HS-5 (cell line): ENCODE measurements at places on chromosomes 2 and 18.
A peak's percentile ranks its signal among the peaks of the same experiment; 100 is the strongest.

DNA sequence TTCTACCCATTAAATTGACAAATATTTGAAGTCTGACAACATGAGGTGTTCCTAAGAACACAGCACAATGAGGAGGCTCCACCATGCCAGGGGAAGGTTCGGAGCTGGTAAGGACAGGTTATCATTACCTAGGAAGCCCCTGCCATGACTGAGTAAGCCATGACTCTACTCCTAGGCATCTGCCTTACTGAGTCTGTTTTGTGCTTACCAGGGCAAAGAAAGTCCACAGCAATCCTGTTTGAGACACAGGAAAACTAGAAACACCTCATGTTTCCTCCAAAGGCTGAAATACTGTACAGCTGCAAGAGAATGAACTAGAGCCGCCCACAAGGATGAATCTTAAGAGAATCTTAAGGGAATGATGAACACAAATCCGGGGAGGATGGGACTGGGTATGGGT, 11.6 kb downstream of the TGFBRAP1 start:
- DNase-seq, result no peak

- DNase-seq, result no peak
Observed at GRCh38 chr2:41483226-41483625, 564.6 kb upstream of the PKDCC start.

DNA sequence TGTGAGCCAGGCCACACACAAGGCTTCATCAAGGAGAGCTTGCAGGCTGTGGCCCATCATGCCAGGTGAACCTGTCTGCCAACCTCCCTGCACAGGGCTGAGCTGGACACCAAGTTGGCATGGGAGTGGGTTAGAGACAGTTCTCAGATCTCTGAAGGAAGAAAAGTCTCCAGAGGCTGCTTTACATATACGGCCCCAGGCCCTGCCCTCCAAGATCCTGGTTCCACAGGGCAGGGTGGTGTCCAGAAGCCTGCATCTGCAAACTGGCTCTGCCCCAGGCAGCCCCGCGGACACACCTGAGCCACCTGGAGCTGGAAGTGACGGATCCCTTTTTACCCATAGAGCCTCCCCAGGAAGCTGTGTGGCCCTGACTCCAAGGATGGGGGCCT, 24.2 kb upstream of the HES6 start:
- no peak for DNase-seq

GRCh38 chr2:68196120-68196716, 38.5 kb downstream of the PNO1 start:
- peak; percentile 25 for DNase-seq

GRCh38 chr2:158575051-158575635, 118.4 kb downstream of the PKP4 start:
- DNase-seq, result no peak

GRCh38 chr2:126827371-126827770, 71.3 kb upstream of the TEX51 start:
- DNase-seq, result no peak

- DNase-seq, result no peak
Observed at GRCh38 chr18:213966-214365, 53.9 kb downstream of the THOC1 start.

DNA sequence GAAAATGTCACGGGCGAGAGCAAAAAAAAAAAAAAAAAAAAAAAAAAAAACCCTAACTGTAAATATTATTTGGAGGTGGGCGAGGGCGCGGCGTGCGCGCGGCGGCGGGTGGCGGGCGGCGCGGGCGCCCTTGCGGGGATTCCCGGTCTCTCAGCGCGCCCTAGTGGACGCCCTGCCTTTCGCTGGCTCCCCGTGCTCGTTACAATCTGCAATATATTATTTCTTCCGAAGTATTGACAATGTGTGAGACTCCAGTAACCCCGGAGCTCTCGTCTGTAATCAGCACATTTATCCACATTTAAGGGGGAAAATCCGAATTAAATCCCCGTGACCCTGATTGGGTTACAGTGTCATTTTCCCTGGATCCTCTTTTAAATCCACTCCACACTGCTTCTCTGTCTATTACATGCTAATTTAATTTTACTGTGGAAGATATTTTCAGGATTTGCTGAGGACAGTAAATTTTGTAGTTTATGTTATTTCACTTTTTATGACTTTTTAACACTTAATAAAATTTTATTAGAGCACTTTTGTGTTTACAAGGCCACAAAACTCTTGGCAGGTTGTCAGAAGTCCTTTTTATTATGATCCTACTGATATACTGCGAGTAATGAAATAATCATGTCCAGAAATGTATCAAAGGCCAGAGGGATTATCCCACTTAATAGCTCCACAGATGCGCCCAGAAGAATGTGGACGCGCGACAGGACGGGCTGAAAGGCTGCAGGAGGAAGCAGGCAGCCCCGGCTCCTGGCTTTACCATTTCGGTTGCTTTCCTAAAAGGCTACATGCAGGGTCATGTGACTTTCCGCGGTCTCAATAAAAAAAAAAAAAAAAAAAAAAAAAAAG, 369.1 kb downstream of the MTX2 start:
- DNase-seq, result peak; percentile 50

GRCh38 chr2:194465641-194466040, 1191.4 kb upstream of the SLC39A10 start:
- DNase-seq, result no peak

- DNase-seq, result no peak
Observed at GRCh38 chr2:147538821-147539220, 306.0 kb upstream of the ACVR2A start.

GRCh38 chr2:230721712-230722111, 9.1 kb downstream of the CAB39 start:
- DNase-seq, result peak; percentile 73

DNA sequence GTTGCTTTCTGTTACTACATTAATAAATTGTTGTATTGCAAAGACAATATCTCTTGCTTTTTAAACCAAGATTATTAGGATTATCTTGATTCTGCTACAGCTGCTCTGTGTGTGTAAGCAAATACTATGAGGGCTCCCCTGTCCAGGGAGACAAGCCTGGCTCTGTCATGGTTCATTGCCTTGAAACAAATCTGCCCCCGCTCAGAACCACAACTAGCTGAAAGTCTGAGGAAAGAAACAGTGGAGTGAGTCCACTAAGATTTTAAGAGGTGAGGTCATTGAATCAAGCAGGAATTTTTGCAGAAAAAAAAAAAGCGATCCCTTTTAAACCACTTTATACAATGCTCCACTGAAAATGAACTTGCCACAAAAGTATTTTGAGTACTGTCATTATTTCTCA, 30.8 kb upstream of the LRRTM4 start:
- DNase-seq, result no peak

- DNase-seq, result no peak
Observed at GRCh38 chr2:26529406-26530239, 51.7 kb upstream of the OTOF start.

- DNase-seq, result no peak
Observed at GRCh38 chr2:23772056-23772455, 154.9 kb downstream of the ATAD2B start.

DNA sequence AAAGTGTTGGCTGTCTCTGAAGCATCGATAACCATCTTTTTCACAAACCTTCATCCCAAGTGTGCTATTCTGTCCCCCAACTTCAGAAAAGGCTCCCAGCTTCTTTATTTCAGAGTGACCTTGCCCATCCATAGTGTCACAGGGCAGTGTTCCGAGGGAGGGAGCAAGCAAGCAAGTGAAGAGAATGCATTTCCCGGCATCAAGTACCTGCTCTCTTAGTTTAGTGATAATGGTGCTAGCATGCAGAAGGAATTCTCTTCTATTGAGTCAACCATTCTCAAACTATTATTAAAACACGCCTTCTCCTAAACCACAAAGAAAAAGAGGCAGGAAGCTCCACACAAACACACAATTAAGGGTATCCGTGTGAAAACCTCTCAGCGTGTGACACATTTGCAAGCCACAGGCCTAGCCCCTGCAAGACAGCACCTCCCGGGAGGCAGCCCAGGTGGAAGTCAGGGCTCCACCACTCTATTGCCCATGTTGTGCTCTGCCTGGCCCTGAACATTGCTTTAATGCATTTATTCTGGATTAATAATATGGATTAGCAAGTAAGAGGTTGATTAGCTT, 504.9 kb downstream of the GALR1 start:
- DNase-seq, result no peak

- no peak for DNase-seq
Observed at GRCh38 chr2:148614014-148614321, 30.6 kb upstream of the EPC2 start.

- DNase-seq, result no peak
Observed at GRCh38 chr2:27369471-27370025, 590 bp downstream of the EIF2B4 start.

DNA sequence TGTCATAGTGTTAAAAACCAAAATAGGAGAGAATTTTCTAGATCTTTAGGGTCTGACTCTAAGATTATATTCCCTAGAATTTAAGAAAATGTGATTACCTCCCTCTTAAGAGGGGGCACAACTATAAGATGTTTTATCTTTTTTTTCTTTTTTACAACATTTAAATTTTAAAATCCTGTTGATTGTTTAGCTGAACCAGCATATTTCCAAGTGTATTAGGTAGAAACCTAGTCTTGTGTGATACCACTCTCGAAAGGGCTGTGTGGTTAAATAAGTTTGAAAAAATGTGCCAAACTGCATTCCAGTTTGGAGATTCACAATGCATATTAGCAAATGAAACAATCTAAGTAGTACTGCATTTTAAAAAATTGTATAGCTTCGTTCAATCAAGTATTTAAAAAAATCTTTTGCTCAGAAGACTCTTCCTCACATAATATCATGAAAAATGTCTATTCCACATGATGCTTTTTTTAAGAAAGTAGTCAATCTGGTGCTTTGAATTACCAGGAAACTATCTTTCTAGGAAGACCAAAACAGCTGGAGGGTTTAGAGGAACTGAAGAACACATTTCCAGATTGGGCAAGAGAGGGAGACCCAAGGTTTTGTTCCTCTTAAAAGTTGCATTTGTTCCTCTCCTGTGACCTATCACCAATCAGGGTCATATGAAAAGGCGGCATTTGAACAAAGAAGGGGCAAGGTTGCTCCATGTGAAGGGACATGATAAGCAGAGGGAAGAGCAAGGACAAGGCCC, 98.8 kb downstream of the DPP4 start:
- no peak for DNase-seq

GRCh38 chr2:240247868-240248720, 107.6 kb upstream of the OTOS start:
- no peak for DNase-seq

GRCh38 chr2:20424300-20425290, 22.3 kb upstream of the RHOB start:
- peak; percentile 73 for DNase-seq

DNA sequence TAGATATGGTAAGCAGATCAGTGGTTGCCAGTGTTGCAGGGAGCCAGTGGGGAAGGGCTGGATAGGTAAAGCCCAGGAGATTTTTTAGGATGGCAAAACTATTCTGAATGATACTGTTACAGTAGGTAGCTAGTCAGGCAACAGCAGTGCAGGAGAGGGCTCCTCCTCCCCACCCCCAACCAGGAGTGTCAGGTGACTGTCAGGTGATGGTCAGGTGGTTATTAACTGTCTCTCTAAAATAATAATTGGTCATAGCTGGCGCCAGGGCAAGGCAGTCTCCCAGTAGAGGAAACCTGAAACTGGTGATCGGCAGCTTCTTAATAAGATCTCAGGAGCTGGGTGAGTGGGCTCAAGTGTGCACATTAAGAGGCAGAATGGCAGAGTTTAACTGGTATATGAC, 201.6 kb upstream of the PARD3B start:
- no peak for DNase-seq

DNA sequence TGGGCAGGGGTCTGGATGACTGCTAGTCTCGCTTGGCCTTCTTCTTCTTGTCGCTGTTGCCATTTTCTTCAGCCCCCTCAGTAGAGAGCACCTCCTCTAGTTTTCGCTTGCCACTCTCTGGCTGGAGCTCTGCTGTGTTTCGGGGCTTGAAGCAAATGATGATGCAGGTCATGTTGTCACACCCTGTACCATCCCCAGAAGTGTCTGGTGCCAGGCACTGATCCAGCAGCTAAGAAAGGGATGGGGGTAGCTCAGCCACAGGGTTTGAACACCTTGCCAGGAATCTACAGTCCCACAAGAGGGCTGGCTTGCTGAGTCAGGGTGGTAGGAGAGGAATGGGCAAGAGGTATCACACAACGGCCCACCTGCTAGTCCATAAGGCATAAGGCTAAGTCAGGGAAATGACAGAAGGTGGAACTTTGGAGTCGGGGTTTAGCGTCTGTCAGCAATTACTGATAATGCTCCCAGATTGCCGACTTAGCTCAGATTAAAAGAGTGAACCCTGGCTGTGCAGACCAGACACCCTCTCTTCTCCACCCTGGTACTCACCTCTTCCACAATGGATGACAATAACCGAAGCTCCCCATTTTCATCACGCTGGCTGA, 1.1 kb upstream of the ZNF513 start:
- no peak for DNase-seq

GRCh38 chr18:53152476-53152875, 812.5 kb downstream of the DCC start:
- no peak for DNase-seq

DNA sequence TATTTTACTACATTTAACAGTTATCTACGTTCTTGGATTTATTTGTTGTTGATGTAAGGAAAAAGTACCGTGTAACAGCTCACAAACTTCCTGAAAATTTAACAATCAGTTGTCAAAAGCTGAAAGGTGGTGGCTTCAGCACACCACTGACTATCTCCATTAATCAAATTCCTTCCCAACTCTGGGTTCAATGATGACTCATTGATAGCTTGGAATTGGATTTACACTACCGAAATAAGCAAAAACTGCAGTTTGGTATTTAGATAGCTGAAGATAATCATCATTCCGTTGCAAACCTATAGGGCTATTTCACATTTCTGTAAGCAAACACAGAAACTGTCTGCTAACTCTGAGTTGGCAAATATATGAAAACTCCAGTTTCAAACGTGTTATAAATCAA, 322.3 kb upstream of the TFPI start:
- no peak for DNase-seq

- DNase-seq, result no peak
Observed at GRCh38 chr2:165456027-165456426, 13.5 kb upstream of the CSRNP3 start.

GRCh38 chr18:6885992-6886796, 156.7 kb downstream of the ARHGAP28 start:
- peak; percentile 19 for DNase-seq

GRCh38 chr2:127142663-127143630, 36.0 kb upstream of the BIN1 start:
- no peak for DNase-seq

- DNase-seq, result no peak
Observed at GRCh38 chr18:78902795-78903435, 76.7 kb upstream of the SALL3 start.

GRCh38 chr2:234983011-234983726, 31.4 kb downstream of the SH3BP4 start:
- no peak for DNase-seq

GRCh38 chr2:128422571-128422970, 103.9 kb upstream of the HS6ST1 start:
- DNase-seq, result peak; percentile 47

DNA sequence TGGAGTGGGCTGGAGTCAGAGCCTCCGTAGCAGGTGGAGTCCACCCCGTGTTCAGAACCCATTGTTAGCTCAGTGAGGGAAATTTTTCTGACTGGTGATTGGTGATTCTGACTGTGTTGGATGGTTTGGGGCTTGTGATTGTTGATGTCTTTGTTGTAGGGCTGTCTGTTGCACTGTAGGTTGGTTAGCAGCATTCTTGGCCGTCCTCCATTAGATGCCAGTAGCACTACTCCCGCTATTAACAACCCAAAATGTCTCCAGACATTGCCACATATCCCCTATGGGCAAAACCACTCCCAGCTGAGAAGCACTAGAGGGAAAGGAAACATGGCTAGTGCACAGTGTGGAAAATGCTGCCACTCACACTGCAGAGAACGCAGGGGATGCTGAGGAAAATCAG, 51.7 kb downstream of the ARMC9 start:
- no peak for DNase-seq

GRCh38 chr2:234635284-234635683, 138.4 kb upstream of the ARL4C start:
- no peak for DNase-seq
